ENCODE measurements at places on chromosomes 13 and 19.

DNA sequence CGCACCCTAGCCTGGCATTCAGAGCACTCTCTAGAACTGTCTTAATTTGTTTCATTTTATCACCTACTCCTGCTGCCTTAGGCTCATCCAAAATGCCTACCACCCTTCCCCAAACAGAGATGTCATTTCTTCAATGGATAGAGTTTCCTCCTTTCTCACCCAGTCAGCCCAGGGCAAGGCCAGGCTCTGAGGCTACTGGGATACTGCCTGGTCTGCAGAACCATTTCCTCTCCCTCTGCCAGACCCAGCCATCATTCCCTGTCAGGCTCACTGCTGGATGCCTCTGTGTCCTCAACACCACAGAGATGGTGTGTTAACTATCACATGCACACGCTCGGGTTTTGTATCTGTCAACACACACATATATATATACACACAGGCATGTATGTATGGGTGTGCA lies 47.2 kb downstream of the C13orf42 start:
- no peak for DNase-seq

- no peak for DNase-seq
Observed at GRCh38 chr13:98780451-98780850, 28.0 kb upstream of the SLC15A1 start.

GRCh38 chr13:94550062-94550738 lies 45.8 kb downstream of the TGDS start:
- DNase-seq, result no peak

DNA sequence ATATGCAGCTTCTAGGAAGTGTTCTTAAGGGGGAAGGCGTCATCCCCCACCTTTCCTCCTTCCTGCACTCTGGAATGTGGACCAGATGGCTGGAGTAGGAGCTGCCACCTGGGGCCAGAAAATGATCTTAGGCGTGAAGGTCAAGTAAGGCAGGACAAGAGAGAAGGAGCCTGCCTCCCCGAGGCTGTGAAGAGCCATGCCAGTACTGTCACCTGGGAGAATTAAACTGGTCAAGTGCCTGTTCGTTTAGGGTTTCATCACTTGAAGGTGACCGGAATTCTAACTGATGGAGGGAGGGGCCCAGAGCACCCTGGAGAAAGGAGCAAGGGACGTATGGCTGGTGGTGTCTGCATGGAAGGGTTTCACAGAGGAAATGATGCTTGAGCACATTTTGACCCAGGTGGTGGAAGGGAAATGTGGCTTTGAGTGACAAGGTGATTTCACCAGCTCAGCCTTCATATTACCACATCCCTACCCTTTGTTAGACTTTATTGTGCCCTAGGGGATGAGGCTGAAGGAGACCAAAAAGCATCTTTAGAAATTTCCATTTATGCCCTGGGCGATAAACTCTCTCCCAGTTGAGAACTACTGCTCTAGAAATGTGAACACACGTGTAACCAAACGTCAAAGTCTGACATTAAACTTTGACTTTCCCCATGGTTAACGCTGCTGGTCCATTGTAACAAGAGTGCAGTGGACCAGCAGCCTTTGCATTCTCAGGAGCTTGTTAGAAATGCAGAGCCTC lies 37.5 kb downstream of the PPP2R1A start:
- no peak for DNase-seq

DNA sequence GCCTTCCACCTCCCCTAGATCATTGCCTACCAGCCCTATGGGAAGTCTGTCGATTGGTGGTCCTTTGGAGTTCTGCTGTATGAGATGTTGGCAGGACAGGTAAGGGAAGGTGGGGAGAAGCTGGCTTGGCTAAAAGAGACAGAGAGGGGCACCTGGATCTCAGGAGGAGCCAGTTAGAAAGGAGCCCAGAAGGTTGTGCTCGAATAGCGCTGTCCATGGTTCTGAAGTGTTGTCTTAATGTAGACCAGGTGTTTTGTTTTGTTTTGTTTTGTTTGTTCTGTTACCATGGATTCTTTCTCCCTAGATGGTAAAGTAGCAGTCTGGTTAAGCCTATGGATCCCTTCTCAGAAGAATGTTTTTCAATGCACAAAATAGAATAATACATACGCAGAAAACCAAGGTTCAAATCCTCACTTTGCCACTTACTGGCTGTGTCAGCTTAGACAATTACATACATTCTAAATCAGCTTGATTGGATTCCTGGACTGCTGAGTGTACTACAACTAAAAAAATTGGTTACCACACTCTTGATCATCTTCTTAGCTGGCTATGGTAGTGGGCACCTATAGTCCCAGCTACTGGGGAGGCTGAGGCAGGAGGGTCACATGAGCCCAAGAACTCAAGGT lies 5.9 kb upstream of the CACNG7 start:
- DNase-seq, result no peak

GRCh38 chr19:32819419-32820400 lies 49.9 kb downstream of the SLC7A9 start:
- DNase-seq, result no peak

GRCh38 chr13:83702021-83702420 lies 180.3 kb downstream of the SLITRK1 start:
- no peak for DNase-seq

DNA sequence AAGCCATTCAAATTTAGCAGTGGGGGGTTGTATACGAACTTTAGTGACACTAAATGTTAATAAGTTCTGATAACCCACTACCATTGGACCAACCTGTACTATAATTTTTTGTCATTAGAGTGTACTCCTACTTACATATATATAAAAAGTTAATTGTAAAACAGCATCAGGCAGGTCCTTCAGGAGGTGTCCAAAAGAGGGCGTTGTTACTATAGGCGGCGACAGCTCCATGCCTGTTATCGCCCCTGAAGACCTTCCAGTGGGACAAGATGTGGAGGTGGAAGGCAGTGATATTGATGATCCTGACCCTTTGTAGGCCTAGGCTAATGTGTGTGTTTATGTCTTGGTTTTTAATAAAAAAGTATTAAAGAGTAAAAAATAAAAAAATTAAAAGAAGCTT lies 27.5 kb downstream of the SPRYD7 start:
- no peak for DNase-seq

DNA sequence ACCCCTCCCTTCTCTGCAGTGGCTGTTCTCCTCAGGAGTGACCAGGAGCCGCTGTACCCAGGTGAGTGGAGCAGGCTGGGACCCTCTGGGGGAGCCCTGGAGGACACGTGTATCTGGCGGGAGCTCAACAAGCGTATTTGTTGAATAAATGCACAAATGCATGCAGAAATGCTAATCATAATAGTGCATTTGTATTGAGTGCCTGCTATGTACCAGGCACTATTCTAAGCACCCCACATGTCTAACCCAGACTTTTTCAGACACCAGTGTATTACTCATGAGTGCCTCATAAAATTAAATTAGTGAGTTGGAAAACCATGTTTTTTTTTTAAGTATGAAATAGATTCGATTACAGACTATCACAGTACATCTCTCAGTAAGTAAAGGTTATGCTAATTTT lies 7.9 kb downstream of the HPN start:
- DNase-seq, result no peak

GRCh38 chr19:46412650-46413261 lies 608 bp downstream of the CCDC8 start:
- DNase-seq, result no peak

- DNase-seq, result no peak
Observed at GRCh38 chr13:62629618-62630017, 1214.0 kb upstream of the PCDH20 start.

DNA sequence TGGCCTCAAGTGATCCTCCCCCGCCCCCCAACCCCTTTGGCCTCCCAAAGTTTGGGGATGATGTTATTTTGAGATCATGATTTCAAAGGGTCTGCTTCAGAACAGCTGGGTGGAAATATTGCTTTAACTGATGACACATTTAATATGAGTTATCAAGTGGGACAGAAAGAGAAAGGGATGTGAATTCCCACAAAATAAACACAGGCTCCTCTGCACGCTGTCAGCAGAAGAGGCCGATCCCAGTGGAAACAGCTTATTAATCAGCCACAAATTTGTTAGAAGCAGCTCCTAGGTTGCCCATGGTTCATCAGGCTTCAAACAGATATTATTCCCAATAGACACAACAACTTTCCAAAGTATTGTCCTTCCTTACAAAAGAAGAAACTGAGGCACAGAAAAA lies 4.7 kb downstream of the DCLK1 start:
- DNase-seq, result no peak

GRCh38 chr19:616062-616700 lies 17.2 kb downstream of the POLRMT start:
- no peak for DNase-seq

DNA sequence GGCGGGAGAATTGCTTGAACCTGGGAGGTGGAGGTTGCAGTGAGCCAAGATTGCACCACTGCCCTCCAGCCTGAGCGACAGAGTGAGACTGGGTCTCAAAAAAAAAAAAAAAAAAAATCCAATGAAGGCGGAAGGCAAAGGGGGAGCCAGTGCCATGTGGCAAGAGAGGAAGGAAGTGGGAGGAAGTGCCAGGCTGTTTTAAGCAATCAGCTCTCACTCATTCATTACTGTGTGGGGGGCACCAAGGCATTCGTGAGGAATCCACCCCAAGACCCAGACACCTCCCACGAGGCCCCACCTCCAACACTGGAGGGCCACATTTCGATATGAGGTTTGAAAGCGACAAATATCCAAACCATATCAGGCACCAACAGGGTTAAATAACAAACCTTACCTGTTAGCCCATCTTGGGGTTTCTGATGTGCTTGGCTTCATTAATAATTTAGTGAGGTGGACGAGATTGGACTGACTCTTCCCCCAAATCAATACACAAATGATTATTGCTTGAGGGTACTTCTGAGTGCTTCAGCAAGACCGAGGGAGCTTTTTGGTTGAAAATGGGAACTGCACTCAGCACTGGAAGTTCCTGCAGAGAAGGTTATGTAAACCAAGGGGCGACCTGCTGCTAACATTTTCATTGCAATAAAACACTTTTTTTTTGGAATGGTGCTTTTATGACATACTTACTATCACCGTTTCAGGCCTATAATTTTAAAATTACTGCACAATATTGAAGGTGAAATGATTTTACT lies 7.5 kb upstream of the LRP3 start:
- DNase-seq, result no peak

- DNase-seq, result no peak
Observed at GRCh38 chr19:756236-756635, 5.3 kb downstream of the MISP start.

GRCh38 chr13:51324714-51325420 lies 14.6 kb upstream of the SERPINE3 start:
- no peak for DNase-seq

GRCh38 chr19:8441725-8442544 lies 2.8 kb upstream of the HNRNPM start:
- DNase-seq, result no peak

- DNase-seq, result no peak
Observed at GRCh38 chr19:40147693-40148347, 43.4 kb upstream of the MAP3K10 start.

- no peak for DNase-seq
Observed at GRCh38 chr19:38900202-38900629, 447 bp downstream of the NFKBIB start.

DNA sequence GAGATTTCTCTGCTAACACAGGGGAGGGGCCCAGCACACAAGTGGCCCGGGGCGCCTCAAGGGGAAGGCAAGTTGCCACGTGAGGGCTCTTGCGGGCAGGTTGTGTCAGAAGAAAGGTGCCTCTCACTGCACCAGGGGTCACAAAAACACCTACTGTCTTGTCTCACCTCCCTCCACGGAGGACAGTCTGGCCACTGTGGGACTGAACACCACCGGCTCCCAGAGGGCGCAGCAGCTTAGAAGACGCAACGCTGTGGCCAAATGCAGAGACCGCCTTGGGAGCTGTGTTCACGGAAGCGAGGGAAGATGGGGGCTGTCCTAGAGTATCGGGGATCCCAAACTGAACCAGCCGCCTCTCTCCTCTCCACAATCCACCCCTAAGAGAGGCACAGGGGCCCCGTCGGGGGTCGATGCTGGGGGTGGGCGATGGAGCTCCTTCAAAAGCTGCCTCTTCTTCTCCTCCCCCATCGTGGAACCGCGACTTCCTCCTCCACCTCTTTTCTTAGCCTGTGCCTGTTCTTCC lies 177.5 kb downstream of the FOXO1 start:
- DNase-seq, result no peak

DNA sequence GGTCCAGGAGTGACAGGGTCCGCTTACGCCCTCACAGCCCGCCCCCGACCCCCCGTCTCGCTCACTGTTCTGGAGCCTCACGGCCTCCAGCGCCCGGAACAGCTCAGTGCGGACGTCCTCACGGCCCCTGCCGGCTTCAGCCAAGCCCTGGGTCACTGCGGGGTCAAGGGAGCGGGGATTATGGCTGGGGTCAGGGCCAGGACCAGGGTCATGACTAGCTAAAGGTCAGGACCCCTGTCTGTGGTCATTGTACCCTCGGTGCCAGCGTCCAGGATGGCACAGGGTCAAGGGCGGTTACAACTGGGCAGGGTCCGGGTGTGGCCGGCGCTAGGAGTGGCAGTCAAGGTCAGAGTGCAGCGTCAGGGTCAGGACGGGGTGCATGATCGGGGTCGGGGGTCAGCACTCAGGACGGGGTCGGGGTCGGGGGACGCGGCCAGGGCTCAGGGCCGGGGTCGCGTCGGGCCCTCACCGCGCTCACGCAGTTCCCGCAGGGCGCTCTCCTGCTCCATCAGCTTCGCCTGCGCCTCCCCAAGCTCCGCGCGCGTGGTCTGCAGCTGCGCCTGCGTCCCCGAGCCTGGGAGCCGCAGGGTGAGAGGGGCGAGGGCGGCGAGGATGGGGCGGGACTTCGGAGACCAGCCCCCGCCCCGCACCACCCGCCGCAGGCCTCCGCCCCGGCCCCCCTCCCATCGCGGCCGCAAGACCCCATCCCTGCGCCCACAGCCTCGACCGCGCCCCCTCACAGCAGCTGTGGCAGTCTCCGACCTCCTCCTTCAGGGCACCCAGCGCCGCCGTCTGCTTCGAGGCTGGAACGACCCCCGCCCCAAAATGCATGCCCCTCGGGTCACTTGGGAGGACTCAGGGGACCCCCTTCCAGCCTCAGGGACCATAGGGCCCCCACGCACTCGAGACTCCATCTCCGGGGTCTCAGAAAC lies 1.4 kb downstream of the CLEC4G start:
- DNase-seq, result no peak

All from activated T-helper 1 cell treated with anti-CD3 and anti-CD28 coated beads, Interleukin-2, amount 50 U/mL, for 16 hours (primary cell).